ENCODE measurements at places on chromosomes 3 and 15.
A peak's percentile ranks its signal among the peaks of the same experiment; 100 is the strongest.

DNA sequence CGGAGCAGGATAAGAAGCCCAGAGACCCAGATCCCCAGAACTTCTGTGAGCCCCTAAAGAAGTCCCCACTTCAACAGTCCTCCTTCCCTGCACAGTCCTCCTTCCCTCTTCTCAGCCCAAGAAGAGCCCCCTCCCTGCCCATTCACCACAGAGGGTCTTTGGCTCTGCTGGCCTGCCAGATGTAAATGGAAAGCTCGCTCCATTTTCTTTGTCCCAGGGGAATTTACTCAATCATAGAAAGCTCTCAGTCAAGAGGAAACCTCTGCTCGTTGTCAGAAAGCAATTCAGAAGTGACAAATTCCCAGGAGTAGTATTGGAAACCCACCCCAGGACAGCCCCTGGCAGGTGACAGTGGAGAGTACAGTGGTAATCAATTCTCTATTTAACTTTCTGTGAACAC is 105.5 kb upstream of the SMAD3 start:
- DNase-seq, result no peak

GRCh38 chr3:123327480-123327879 is 121.4 kb downstream of the ADCY5 start:
- no peak for DNase-seq

DNA sequence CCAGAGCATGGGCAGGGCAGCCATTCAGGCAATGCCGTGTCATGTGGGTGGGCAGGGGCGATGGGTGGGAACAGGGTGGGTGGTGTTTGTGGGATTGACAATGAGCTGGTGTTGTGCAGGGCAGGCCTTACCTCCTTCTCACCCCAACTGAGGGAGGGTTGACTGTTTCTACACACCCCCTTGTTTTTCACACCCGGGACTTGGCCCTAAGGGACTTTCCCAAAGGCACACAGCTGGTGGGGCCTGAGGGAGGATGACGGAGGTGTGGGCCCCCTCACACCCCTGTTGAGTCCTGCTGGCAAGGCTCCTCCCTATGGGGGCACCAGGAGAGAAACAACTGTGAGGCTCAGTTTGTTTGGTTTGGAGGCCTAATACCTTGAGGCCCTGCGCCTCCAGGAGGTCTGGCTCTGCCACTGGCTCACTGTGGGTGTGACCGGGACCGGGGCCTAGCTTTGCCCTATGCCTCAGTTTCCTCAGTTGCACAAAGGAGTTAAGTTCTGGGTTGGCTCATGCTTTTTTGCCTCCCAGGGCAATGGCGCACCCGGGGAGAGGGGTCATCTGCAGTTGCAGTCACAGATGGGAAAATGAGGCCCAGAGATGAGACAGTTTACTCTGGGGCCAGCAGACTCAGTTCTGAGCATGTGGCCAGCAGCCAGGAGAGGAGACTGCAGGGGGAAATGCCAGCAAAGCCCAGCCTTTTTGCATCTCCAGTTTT is 5.1 kb upstream of the DNAH1 start:
- no peak for DNase-seq

- peak; percentile 93 for DNase-seq
Observed at GRCh38 chr3:50260027-50260941, 8.7 kb upstream of the SEMA3B start.

DNA sequence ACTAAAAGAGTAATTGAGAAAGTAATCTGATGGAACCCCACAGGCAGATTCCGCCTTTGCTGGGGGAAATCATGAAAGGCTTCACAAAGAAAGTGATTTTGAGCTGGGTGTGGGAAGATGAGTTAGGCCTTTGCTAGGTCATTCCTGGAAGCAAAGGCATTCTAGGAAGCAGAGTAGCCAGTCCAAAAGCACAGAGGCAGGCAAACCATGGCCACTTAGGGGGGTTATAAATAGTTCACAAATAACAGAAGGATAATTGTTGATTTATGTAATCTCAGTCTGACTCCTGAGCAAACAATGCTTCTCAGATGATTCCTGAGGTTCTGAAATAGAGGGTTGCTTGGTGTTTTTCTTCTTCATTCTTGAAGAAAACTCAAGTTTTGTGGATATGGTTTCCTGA is 576.3 kb downstream of the NTRK3 start:
- DNase-seq, result no peak

DNA sequence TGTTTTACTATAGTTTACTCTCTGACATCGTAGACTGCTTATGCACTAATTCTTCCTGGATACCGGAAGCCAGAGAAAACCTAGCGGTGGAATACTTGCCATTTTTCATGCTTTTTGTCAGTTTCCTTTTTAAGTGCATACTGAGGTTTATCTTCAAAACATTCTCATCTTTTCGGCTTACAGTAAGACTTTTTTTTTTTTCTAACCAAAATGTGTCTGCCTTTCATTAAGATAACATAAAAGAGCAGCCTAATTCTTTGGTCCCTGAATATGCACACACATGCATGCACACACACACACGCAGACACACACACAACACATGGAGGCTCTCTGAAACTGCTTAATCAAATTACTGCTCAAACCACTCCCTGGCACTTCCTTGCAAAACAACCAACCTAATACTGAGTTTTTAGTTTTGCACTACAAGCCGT is 1.3 kb downstream of the ZNF445 start:
- no peak for DNase-seq

- DNase-seq, result no peak
Observed at GRCh38 chr3:95645291-95645690, 1169.1 kb upstream of the EPHA6 start.

DNA sequence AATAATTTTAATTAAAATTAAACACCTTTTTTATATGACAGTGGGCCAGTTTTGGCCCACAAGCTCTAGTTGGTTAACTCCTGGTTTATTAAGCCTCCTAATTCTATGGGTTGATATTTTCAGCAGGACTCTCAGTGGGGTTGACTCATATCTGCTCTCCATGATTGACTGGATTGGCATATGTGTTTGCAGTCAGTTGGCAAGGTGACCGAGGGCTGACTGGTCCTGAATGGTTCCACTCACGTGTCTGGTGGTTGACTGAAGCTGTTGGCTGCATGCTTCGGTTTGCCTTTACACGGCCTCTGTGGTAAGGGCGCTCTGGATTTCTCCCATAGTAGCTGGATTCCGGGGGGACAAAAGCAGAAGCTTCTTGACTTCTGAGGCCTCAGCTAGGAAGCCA is 65.3 kb upstream of the ZNF280D start:
- DNase-seq, result no peak

Data from coronary artery (tissue), 2 donors.